ENCODE measurements at places on chromosomes 2 and 18. TPM values are rescaled to one million over a fixed set of nuclear protein-coding genes. Genes with fewer than 3 reads are reported as not detected.

Gene APLF
- 2.2 TPM for total RNA-seq

Gene DHRS9
- not detected for total RNA-seq

Gene ANTXR1
- not detected for total RNA-seq

Gene SP140L
- total RNA-seq, result 58.4 TPM

Gene RTP5
- total RNA-seq, result 1.7 TPM

Gene NR4A2
- 266 TPM for total RNA-seq

Gene GPR45
- total RNA-seq, result not detected

Gene MYL1
- total RNA-seq, result not detected

Gene MOGAT1
- total RNA-seq, result not detected

Gene CNGA3
- total RNA-seq, result not detected

GRCh38 chr18:48713309-48713708, 174.5 kb downstream of the CTIF start:
- DNase-seq, result no peak

- DNase-seq, result no peak
These were observed at the start of gene SFTPB for GRCh38 chr2:85668009-85668856. Gene SFTPB (minus strand): TSS chr2:85668199. CDS start chr2:85668183, 16 bp downstream.

- DNase-seq, result peak; percentile 41
These were observed 125.9 kb downstream of the ACOXL start for GRCh38 chr2:110858135-110858725.

- DNase-seq, result no peak
These were observed 69.8 kb downstream of the CIB4 start for GRCh38 chr2:26571316-26571715.

- no peak for DNase-seq
These were observed 298.2 kb downstream of the CNTNAP5 start for GRCh38 chr2:124323321-124323720.

DNA sequence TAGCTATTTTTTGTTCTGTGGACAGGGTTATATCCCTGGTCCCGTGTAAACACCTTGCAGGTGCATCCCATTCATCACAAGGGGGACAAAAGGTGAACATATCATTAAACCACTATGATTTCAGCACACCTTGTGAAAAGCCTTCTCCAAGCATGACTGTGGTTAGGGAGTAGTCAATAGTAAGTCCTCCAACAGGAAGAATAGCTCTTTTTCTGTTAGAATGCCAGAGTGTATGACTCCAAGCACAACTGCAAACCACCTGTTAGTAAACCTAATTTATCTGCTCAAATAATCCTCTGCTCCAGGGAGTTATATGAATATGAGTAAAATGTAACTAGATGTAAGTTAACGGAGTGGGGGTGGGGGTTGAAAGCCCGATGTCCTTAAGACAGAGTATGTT, 240.5 kb downstream of the AGPS start:
- no peak for DNase-seq

DNA sequence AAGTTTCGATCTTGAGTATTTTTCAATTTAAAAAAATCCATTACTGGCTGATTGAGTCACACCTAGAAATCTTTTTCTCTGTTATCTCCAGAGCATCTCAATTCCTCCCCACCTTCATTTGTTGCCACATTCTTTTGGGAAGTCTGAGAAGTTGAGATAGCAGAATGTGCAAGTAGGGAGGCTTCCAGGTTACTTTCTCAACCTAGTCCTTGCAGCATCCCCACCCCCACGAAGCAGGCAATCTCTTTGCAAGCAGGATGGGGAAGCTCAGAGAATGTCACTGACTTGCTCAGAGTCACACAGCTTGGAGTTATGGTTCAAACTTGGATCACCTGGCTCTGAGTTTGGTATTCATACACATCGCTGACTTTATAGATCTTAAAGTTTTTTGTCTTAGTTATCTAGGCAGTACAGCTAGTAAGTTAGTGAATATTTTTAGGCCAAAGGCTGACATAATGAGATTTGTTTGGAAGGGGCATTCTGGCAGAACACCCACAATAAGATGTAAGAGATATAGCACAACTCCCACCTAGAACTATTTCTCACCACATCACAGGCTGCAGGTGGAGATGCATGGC, 25.9 kb upstream of the LCLAT1 start:
- no peak for DNase-seq

GRCh38 chr2:88165332-88166003, 4.7 kb upstream of the THNSL2 start:
- DNase-seq, result no peak

DNA sequence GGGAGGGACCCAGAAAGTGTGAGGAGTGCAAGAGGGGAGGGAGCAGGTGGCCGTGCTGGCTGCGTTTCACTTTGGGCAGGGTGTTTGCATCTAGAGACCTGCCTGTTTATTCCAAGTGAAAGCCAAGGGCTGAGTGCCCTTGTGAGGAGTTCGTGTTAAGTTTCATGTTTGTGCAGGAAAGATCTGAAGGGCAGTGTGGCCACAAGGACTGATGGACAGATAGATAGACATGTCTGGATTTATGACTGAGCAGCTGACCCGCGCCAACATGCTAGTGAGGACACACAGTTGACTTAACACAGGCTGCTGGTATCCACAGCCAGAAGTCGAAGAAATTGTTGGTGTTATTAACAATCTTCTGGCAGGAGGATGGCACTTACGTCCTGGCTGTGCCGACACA, 387.6 kb upstream of the TNP1 start:
- DNase-seq, result no peak

DNA sequence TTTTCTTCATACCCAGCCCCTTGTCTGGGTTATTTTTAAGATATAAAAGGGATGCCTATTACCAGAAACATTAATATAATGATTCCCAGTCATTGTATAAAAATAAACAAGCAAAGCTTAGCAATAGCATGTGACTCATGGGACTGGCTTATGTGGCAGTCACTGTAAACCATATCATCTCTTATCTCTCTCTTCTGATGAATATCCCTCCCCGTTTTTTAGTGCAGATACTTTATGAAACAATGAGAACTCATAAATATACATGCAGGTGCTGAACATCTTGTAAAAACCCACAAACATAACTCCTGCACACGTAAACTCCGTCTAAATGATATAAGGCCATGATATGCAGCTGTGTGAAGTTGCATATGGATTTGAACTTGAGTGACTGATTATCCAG, 154.9 kb downstream of the MGAT5 start:
- DNase-seq, result no peak

DNA sequence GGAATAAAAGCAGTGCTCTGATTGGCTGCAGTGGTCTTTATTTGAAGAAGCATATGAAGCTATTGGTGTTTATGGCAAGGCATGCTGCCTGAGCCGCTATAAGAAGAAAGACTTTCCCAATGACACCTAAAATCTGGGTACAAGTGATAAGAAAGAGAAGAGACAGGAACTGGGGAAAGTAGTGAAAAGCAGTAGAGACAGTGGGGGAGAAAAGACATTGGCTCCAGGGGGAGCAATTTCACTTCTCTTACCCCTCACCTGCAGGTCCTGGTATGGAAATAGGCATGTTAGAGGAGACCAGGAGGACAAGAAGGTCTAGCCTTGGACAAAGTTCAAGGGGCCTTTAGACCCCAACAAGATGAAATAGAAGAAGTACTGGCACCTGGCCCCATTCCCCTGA, 47.1 kb downstream of the PLCL1 start:
- DNase-seq, result peak; percentile 47

GRCh38 chr2:150099805-150100204, 387.7 kb downstream of the RND3 start:
- no peak for DNase-seq

DNA sequence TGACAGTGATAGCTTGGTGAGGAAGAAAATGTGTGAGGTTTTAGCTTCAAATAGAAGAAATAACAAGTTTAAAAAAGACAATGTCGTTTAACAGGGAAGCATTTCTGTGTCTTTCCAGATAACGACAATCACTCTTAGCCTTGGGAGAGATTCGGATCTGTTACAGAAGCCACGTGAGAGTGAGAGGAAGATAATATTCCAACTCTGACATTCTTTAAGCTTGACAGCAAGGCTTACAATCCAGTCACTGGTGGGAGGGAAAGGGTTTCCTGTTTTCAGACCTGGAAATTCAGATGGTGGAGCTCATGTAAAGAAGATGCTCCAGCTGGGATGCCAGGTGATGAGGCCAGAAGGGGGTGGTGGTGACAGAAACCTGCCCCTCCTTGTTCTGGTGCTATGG, 30.8 kb downstream of the FBXO48 start:
- DNase-seq, result no peak

DNA sequence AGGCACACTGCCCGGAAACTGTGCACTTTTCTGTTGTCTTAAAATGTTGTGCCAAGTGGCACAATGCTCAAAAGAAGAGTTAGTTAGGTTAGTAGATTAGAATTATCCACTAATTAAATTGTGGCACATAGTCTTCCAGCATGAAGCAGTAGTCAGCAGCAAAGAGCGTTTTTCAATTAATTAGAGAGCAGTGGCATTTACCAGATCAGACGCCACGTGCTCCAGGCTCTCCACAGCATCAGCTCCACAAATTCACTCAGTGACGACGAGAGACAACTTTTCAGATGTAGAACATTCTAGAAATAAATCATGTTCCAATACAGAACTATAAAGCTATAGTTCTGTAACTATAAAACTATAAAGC, 16.4 kb upstream of the RTTN start:
- DNase-seq, result no peak

DNA sequence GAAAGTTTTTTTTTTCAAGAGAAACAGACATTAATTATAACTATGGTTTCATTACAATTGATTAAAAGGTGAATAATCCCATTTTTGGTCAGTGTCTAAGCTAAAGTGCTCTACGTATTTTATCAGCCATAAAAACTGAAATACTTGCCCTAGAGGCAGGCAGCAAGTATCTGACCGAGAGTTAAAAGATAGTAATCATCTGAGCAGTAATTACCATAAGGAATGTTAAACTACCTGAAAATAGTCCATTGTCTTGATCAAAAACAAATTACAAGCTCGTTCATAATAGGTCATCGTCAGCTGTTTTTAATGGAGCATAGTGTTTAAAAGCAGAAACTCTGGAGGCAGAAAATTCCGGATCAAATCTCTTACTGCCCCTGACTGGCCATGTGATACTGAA, 105.7 kb upstream of the ZEB2 start:
- no peak for DNase-seq

GRCh38 chr2:27018142-27018541, 14.6 kb upstream of the TMEM214 start:
- no peak for DNase-seq

- DNase-seq, result no peak
These were observed 2028.6 kb upstream of the CELF4 start for GRCh38 chr18:39594206-39594605.

- DNase-seq, result no peak
These were observed 3.9 kb upstream of the ERMN start for GRCh38 chr2:157329524-157329923.

DNA sequence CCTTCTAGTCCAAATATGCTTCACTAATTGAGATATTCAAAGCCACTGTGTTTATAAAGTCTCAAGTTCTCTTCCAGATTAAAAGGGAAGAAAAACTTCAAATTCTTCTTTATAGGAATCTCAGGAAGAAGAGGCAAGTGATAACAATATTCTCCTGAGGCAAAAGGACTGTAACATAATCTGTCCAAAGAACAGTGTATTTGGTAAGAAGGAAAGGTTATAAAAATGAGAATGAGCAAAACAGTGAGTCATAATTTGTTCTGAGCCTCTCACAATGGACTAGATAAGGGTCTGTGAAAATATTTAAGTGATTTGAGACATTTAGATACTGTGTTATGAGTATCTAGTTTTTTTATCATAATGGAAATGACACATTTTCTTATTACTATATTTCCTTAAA, 44.3 kb downstream of the SNRPD1 start:
- no peak for DNase-seq

GRCh38 chr2:170969030-170969429, 40.0 kb downstream of the GORASP2 start:
- no peak for DNase-seq

- no peak for DNase-seq
These were observed 56.4 kb downstream of the ICOS start for GRCh38 chr2:203993011-203993410.

- DNase-seq, result no peak
These were observed 263.4 kb downstream of the SH3BP4 start for GRCh38 chr2:235215248-235215647.

- DNase-seq, result no peak
These were observed 1.6 kb upstream of the RMDN2 start for GRCh38 chr2:37923308-37924055.

DNA sequence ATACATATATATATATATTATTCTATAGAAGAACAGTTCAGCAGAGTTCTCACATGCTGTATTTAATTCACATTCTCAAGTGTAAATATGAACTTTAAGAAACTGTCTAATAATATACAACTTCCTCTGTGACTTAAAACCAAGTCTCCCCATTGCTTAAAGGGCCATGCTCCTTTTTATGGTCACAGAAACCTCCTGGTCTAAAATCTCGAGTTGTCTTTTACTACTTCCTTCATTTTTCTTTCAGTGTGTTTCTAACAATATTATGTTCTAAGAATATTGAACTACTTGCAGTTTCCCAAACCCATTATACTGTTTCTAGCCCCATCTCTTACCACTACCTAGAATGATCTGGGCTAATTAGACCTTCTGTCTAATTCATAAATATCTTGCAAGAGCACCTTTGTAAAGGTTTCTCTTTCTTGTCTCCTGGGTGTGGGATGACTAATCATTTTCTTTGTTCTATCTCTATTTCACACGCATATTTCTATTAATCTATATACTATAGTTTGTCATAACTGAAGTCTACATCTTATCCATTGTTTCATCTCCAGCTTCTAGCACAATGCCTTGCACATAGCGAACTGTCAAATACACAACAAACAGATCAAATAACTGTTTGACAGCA, 48.8 kb downstream of the ERBB4 start:
- no peak for DNase-seq

DNA sequence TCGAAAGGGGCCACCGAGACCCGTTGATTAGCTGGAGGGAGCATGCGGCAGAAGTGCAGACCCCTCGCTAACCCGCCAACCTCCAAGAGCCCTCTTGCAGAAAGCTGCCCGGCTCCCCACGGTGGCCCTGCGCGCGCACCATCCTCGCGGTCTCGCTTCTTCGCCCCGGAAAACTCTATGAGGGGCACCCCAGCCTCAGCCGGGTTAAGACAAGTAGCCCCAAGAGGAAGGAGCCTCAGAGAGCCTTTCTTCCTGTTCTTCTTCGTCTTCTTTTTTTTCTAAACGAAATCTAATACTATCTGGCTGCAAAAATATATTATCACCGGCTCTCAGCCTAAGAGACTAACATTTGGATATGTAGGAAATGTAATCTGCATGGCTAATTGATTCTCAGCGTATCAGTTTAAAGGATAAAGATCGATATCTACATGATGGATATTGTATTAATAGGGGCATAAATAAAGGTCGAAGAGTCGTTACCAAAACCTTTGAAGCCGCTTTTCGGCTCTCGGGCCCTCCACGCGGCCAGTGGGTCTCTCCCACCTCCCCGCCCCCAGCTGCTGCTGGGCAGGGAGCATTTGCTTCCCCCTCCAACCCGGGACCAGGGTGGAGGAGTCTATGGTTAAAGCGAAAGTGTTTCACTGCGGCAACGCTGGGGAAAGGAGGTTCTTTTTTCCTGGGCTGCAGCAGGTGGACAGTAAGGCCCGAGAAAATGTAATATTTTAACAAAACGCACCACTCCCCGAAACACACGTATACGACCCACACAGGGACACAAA, 6.1 kb upstream of the PAX3 start:
- DNase-seq, result no peak
